ENCODE measurements at places on chromosomes 5 and 9.
A peak's percentile ranks its signal among the peaks of the same experiment; 100 is the strongest.

- DNase-seq, result no peak
Observed at GRCh38 chr9:35606138-35606504, 1.1 kb downstream of the TESK1 start.

DNA sequence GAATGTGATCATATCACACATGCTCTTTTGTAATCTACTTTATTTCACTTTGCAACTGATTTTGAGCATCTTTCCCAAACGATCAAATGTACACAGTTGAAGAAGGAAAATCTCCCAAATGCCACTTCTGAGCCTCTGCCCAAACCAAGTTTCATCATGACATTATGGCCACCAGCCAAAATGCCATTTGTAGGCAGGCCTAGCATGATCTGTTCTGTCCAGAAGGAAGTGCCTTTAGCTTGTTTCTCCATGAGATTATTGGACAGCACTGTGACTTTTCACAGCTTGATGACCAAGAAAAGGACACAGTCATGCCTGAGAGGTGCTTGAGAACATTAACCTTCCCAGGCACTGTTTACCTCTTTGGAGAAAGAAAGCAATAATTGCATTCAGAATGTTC, 73.2 kb upstream of the PIP5K1B start:
- no peak for DNase-seq

GRCh38 chr5:54234304-54234933, 76.0 kb downstream of the ARL15 start:
- DNase-seq, result peak; percentile 32

GRCh38 chr5:978693-979092, 29.9 kb upstream of the NKD2 start:
- DNase-seq, result no peak

- DNase-seq, result no peak
Observed at GRCh38 chr9:127796225-127796813, 6.4 kb upstream of the FPGS start.

GRCh38 chr5:32523625-32524024, 61.7 kb upstream of the SUB1 start:
- no peak for DNase-seq

GRCh38 chr9:90114641-90115425, 510.0 kb downstream of the GADD45G start:
- DNase-seq, result no peak

- no peak for DNase-seq
Observed at GRCh38 chr9:70901746-70902145, 219.7 kb downstream of the TRPM3 start.

GRCh38 chr5:936149-937144, 43.8 kb downstream of the TRIP13 start:
- DNase-seq, result no peak

- no peak for DNase-seq
Observed at GRCh38 chr9:125497906-125498305, 209.1 kb downstream of the MAPKAP1 start.

DNA sequence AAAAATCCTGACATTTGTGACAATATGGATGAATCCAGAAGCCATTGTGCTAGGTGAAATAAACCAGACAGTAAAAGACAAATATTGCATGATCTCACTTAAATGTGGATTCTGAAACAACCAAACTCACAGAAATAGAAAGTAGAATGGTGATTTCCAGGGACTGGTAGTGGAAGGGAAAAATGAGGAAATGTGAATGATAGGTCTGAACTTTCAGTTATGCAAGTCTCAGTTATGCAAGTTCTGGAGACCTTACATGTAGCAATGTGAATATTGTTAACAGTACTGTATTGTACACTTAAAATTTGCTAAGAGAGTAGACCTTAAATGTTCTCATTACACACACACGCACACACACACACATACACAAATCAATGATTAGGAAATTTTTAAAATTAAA, 84.9 kb downstream of the SLCO4C1 start:
- no peak for DNase-seq

GRCh38 chr5:33235824-33236223, 204.9 kb upstream of the TARS1 start:
- DNase-seq, result peak; percentile 32

DNA sequence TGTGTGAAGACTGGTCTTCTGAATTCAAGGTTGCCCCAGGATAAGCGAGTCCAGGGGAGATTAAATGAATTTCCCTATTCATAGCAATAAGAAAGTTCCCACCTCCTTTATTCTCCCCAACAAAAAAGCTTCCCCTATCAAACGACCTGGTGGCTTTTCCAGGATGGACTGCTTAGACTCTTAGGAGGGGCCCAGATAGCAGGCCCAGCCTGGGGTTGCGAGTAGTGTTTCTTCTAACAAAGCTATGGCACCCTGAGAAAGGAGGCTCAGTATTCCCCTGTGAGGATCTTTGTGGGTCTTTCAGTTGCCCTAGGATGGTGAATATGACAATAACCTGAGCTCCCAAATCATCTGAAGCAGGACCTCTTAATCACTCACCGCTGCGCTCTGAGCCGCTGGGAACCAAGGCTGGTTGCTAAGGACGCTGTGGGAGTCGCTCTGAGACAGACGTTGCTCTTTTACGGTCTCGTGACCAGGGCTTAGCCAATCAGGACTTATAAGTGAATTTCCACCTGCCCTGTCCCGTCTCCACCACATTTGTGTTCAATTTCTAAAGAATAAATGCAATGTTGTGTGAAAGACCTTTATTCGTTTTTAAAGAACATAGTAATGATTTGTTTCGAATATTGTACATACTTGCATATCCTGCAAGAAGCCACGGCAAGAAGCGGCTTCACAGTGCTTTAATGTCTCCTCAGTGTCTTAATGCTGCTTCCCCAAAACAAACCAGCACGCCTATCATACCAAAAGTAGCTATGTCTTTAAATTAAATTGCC, at the start of gene TMEM232:
Gene TMEM232, minus strand, starts transcription at position 423 of the 776 bp plus-strand sequence. CDS start 59,319 bp downstream, outside the sequence.
- DNase-seq, result no peak

DNA sequence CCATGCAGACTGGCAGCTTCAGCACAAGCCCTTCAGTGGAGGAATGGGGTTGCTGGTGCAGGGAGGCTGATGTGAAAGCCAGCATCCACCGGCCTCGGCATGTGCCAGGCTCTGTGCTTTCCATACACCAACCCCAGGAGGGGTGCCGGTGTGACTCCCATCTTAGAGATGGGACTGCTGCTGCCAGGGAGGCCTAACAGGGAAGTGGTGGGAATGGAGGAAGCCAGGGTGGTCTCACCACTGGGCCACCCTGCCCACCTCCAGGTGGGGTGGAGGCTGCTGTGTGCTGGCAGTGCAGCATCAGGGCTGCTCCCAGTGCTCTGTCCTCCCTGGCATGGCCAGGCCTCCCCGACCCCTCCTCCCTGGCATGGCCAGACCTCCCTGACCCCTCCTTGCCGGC, 32.8 kb upstream of the PITX1 start:
- no peak for DNase-seq

DNA sequence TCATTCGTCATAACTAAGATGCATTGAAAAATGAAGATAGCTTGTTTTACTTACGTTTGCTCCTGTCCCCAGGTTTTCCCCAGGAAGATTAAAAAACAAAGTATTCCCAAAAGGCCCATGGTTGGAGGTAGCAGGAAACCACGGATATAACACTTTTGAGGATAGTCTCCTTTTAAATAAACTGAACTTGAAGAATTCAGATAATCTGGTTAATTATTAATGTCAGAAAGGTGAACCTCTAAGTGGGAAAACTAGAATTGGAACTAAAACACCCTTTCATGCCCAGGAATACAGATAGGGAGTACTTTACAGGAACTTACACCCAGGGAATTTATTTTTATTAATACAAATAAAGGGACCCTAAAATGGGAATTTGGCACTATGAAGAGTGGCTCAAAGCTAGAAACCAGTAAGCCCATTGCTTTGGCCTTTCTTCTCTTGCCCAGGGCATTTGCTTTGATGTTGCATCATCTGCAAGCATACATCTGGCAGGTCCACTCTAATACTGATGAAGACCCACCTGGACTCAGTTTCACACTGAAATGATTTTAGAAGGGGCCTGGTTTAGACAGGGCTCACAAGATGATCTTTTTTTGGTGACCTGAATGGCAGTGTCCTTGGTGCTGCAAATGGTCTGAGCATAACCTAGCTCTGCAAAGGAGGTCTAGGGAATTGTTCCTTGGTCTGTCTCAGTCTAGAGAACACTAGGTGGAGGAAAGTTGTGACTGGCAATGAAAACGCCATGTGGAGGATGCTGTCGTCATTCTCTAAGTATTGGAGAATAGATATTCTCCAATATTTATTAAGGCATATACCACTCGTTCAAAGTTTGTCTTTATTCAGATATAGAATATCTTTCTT, at the start of gene C5:
Gene C5, minus strand, starts transcription at position 148 of the 861 bp plus-strand sequence. Its CDS starts 29 bp downstream, at position 119.
- DNase-seq, result no peak

GRCh38 chr5:42720251-42720650, 36.4 kb upstream of the CCDC152 start:
- DNase-seq, result peak; percentile 41

DNA sequence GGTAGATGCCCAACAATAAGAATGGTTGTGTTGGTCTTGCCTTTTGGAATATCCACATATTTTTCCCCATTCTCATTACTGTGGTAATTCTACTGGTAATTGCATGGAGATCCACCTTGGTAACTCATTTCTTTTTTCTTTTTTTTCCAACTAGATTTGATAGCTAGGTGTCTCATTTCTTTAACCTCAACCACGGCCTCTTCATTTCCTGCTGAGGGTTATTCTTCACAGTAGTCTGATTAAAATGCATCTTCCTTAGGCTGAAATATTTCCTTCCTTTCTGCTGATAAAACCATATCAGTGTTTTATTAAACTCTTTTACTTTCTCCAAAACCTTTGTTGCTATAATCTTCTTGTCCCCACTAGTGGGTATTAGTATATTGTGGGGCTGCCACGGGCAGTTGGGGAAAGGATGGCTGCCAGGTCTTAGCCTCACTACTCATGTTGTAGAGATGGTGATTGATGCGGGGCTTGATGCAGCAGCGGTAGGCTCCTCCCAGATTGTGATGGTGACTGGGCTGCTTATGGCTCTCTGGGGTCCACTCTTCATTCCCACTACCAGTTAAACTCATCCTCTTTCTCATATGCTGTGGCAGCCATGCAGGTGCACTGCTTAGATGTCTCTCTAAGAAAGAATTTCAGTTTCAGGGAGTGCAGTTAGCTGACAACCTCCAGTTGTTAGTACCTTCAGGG, 35.9 kb downstream of the KIF2A start:
- DNase-seq, result peak; percentile 40

DNA sequence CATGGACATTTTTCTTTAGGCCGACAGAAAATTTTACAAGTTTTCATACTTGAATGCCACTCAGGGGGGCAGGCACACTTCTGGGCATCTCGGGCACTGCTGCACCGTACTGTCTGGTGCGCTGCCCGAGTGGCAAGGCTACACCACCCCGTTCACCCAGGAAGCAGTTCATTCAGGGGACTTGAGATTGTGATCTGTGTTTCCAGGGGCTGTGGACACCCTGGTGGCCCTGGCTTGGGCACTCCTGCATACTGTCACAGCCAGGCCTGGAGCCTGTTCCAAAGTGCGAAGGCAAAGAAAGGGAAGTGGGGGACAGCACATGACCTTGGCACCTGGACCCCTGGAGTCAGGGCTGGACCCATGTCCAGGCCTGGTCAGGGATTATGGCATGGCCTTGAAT, 197.6 kb downstream of the PAX5 start:
- no peak for DNase-seq

DNA sequence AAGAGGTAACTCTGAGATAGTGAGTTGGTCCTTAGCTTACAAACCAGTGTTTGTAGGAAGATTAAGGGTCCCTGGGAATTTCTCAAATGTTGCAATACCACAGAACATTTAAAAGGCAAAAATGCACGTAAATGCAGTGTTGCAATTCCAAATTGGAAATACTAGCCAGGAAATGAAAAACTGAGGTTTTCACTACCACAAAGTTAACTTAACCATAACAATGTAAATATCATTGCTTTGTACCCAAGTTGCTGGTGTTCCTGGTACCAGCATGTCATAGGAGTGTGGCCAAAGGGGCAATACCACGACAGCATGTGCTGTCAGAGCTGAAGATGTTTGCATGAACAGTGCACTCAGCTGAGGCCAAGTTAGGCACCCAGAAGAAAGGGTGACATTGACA, 382.9 kb downstream of the GLIS3 start:
- DNase-seq, result no peak

GRCh38 chr5:154084062-154084639, 45.4 kb downstream of the MFAP3 start:
- no peak for DNase-seq

- no peak for DNase-seq
Observed at GRCh38 chr5:51201708-51202107, 181.5 kb upstream of the ISL1 start.

DNA sequence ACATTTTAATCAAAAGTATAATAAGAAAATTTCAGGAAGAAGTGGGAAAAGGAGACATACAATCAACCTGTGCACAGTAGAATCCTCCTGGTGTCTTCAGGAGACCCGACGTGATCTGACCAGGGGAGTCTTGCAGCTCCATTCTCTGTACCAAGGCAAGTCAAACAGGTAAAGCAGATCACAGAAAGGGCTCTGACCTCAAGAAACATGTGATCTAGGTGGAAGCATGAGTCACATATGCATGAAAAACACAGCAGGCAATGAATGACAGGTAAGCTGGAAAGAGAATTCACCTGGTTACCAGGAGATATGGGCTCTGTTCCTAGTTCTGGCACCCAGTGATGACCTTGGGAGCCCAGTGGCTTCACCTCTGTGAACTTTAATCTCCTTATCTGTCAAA, 19.4 kb upstream of the FABP6 start:
- DNase-seq, result no peak

DNA sequence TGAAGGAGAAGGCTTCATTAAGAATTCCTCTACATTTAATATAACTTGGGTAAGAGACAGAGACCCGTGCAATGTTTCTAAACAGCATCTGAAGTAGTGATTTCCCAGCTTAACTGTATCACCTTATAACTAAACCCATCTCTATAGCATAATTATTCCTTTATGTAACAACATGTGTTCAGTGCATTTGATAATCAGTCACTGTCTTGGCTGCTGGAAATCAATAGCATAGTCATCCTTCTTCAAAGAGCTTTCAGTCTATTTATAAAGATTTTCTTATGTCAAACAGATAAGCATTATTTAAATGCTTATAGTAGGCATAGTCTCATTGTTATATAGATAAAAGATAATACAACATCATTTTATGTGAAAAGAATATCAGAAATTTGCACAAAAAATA, 80.1 kb upstream of the TYRP1 start:
- no peak for DNase-seq

DNA sequence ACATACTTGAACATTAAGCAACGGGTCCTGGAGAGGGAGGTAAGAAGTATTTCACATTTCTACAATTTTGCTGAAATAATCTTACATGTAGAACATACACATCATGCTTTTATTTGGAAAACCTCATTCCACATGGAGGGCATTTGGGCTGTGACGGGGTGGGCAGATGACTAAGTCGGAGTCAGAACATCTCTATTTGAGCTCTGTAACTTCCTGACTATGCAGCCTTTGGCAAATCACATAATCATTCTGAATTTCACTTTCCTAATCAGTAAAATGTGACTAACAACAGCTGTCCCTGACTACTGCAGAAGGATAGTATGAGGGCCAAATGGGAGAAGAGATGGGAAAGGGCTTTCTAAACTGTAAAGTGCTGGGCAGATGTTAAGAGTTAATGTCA, 17.1 kb upstream of the IL6ST start:
- no peak for DNase-seq

- no peak for DNase-seq
Observed at GRCh38 chr9:92138157-92138959, 23.1 kb upstream of the SPTLC1 start.

GRCh38 chr5:178323961-178324360, 91.4 kb upstream of the PHYKPL start:
- DNase-seq, result no peak

Data from Jurkat, Clone E6-1 (cell line).